Aorta (tissue), 5 donors: ENCODE measurements at places on chromosomes 7 and 10. TPM values are rescaled to one million over a fixed set of nuclear protein-coding genes. Genes with fewer than 3 reads are reported as not detected.

CTBP2 gene
- total RNA-seq: 85.7 TPM

FGFBP3 gene
- 1.7 TPM for total RNA-seq

GIMAP6 gene
- total RNA-seq: 49.2 TPM

CCT6A gene
- 82.8 TPM for total RNA-seq

OR2A7 gene
- total RNA-seq: 4.7 TPM

FAM221A gene
- 8.5 TPM for total RNA-seq

CCL24 gene
- total RNA-seq: 2.4 TPM

ZNF425 gene
- 1.3 TPM for total RNA-seq

FRMD4A gene
- total RNA-seq: 55.9 TPM

HOXA3 gene
- total RNA-seq: 9.6 TPM

WDFY4 gene
- 15.0 TPM for total RNA-seq

CDK1 gene
- 3.1 TPM for total RNA-seq

NEUROG3 gene
- total RNA-seq: not detected

SRGN gene
- total RNA-seq: 168 TPM

NRCAM gene
- 0.93 TPM for total RNA-seq

ACTA2 gene
- 3,684 TPM for total RNA-seq

CALML3 gene
- not detected for total RNA-seq

NPY gene
- not detected for total RNA-seq

PHKG1 gene
- 4.6 TPM for total RNA-seq

SAP25 gene
- total RNA-seq: 2.1 TPM

VENTX gene
- 7.4 TPM for total RNA-seq

BTBD16 gene
- total RNA-seq: 2.4 TPM

SLC25A13 gene
- total RNA-seq: 29.8 TPM

AGAP9 gene
- 7.3 TPM for total RNA-seq

VIPR2 gene
- total RNA-seq: 10.4 TPM

CLRN3 gene
- not detected for total RNA-seq

OR2A12 gene
- not detected for total RNA-seq

DYNC1I1 gene
- total RNA-seq: 13.3 TPM

ANKRD1 gene
- 0.30 TPM for total RNA-seq

PRPS1L1 gene
- total RNA-seq: not detected

SH2D4B gene
- 0.27 TPM for total RNA-seq

SLC18A2 gene
- 2.8 TPM for total RNA-seq

CCL26 gene
- total RNA-seq: not detected

MMD2 gene
- total RNA-seq: not detected

PGAM2 gene
- 4.8 TPM for total RNA-seq

TBX20 gene
- not detected for total RNA-seq

AGMO gene
- total RNA-seq: 1.3 TPM

CC2D2B gene
- 12.2 TPM for total RNA-seq

CREB5 gene
- total RNA-seq: 57.1 TPM

CFAP69 gene
- total RNA-seq: 15.8 TPM

TACC2 gene
- total RNA-seq: 60.7 TPM

SEM1 gene
- total RNA-seq: 41.8 TPM

MLXIPL gene
- 4.5 TPM for total RNA-seq

FEZF1 gene
- not detected for total RNA-seq

DNAJC12 gene
- total RNA-seq: 1.9 TPM

SNX8 gene
- 26.5 TPM for total RNA-seq

CHAT gene
- total RNA-seq: not detected

OR2A1 gene
- total RNA-seq: 0.16 TPM

SSMEM1 gene
- total RNA-seq: not detected

SORCS1 gene
- total RNA-seq: 1.4 TPM

AKR1C4 gene
- not detected for total RNA-seq

ASB10 gene
- not detected for total RNA-seq

PROSER2 gene
- 8.0 TPM for total RNA-seq

MYO1G gene
- 21.3 TPM for total RNA-seq
